Activated CD4-positive, CD25-positive, alpha-beta regulatory T cell treated with anti-CD3 and anti-CD28 coated beads, Interleukin-2, amount 50 U/mL, for 72 hours (primary cell): ENCODE measurements at places on chromosomes 3 and 15.
A peak's percentile ranks its signal among the peaks of the same experiment; 100 is the strongest.

GRCh38 chr15:42387603-42388002 is 28.3 kb downstream of the CAPN3 start:
- DNase-seq: no peak

- no peak for DNase-seq
Observed at GRCh38 chr3:156535162-156535627, 19.7 kb downstream of the SSR3 start.

DNA sequence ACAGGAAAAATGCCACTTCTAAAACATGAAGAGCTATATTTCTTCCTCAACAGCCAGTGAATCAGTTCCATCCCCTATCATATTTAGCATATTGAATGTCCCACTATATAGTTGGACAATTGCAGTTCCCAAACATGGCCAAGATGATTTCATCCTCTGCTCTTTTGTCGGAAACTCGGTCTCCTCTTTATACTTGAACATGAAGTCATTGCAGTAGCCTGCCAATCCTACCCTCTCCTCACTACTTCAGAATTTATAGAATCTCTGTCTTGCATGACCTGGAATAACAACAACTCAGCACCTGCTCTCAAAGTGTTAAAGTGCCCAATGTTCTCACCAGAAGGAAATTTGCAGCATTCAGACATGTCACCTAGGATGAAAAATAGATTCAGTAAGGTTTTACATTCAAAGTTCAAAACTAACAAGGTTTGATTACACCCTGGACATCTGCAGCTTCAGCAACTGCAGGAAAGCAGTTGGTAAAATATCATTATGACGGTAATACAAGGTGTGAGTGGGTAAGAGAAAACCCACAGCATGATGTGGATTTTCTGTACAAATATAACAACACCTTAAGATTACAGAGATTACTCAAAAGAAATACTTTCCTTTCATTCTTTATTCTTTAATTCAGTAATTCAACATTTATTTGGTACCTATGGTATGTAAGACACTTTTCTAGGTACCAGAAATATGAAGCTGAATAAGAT is 52.5 kb downstream of the TP63 start:
- no peak for DNase-seq

GRCh38 chr15:59410391-59410896 is 27.5 kb upstream of the FAM81A start:
- no peak for DNase-seq

DNA sequence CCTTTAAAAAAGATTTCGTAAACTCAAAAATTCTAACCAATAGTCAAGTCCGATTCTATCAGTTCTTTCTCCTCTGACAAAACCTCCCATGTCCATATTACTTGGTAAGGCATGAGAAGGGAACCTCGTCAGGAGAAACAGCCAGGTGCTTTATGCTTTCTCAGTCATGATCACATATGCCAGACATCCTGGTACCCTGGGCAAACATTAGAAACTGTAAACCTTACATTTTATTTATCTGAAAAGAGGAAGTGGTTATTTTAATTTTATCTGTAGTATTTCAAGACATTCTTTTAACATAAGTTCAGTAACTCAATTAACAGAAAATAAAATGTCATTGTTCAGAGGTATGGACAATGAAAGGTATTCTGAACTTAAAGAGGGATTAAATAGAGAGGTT is 474.8 kb upstream of the GBE1 start:
- no peak for DNase-seq

- no peak for DNase-seq
Observed at GRCh38 chr15:92936138-92936537, 36.0 kb downstream of the CHD2 start.

GRCh38 chr15:100918034-100918689 is 995 bp upstream of the LRRK1 start:
- DNase-seq: peak; percentile 74

- no peak for DNase-seq
Observed at GRCh38 chr15:99613887-99614647, 48.3 kb downstream of the MEF2A start.

DNA sequence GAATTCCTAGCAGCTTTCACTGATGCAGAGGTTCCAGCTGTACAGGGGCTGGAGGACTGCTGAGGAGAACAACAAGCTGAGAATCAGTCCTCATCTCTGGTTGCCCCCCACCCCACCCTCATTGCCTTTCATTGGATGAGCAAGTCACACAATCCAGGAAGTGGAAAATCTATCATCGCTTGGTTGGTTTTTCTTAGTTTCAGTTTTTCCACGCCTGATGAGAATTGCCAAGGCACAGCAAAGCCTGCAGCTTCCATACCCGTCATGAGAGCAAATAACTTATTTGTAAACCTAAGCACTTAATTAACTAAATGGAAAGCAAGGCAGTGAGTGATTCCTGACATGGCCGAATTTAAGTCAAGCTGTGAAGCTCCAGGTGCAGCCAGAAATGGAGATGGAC is 21.4 kb upstream of the LIPC start:
- DNase-seq: no peak

GRCh38 chr3:128855569-128855968 is 23.9 kb upstream of the ACAD9 start:
- DNase-seq: no peak

GRCh38 chr3:105429034-105429762 is 62.5 kb downstream of the ALCAM start:
- DNase-seq: no peak

DNA sequence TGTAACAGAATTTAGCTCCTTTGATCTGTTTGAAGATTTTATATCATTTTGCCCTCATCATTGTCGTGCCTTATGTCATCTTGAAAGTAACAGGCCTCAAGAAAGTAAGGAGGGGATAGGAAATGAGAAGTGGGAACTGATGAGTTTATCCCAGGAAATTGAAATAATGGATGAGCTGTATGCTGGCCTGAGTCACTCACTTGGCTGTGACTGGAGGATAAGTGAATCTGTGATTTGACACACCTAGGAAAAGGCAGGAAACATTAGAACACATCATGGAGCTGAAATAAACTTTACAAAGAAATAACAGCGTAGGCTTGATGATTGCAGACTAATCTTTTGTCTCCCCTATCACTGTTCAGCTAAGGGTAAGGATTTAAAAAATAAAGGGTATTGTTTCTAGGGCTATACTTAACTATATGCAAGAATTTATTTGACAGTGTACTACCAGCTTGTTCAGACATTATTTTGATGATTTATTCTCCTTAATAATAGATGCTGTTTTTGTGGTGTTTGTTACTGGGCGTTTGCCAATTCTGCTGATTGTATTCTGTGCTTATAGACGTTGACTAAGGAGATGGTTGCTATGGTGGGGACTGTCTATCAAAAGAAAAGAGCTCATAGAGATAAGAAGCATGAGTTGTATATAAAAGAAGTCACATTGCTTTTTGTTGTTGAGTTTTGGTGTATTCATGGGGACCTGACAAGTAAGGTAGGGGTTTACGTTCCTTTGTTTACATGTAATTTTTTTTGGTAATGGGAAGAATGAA is 105.6 kb upstream of the ROPN1 start:
- no peak for DNase-seq
